ENCODE measurements at places on chromosomes 1 and 21.

DNA sequence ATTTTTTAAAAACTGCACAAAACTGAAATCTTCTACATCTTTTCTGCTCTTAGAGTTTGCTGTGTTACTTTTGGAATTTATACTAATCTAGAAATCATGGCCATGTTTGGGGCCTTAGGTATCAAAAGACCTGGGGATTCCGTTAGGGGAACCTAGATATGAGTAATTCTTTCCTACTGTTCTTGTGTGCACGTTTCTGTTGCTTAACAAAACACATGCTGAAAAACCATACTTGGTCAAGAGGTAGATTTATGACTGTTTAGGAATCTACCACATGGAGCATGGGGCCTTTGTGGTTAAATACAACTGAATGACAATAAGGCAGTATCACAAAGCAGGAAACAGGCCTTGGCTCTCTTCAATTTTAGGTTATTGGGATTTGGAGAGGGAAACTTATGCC is 291.9 kb upstream of the USP25 start:
- no peak for DNase-seq

- no peak for DNase-seq
These were observed 287.9 kb downstream of the PLPP3 start for GRCh38 chr1:56291374-56291919.

GRCh38 chr1:220991959-220992704 is 112.9 kb downstream of the HLX start:
- no peak for DNase-seq

- no peak for DNase-seq
These were observed 4.9 kb downstream of the CAMK2N1 start for GRCh38 chr1:20480951-20481617.

- no peak for DNase-seq
These were observed 4.4 kb upstream of the PALMD start for GRCh38 chr1:99641558-99641957.

- no peak for DNase-seq
These were observed 17.4 kb downstream of the TP53BP2 start for GRCh38 chr1:223828162-223828848.

DNA sequence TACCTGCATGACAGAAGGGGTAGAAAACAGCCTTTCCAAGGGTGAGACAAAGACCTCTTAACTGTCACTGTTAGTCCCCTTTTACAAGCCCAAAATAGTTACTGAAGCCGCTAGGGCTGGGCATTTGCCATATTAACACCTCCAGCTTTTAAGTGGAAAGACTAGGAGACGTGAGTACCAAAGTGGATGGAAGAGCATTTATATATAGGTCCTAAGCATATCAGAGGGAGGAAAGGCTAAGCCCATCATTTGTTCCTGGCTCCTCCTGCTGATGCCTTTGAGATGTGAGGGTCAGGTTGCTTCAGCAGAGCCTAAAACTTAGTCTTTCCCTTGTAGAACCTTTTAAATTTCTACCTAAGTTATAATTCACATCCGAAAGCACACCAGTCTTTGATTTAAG is 25.7 kb upstream of the APOBEC4 start:
- DNase-seq, result no peak

DNA sequence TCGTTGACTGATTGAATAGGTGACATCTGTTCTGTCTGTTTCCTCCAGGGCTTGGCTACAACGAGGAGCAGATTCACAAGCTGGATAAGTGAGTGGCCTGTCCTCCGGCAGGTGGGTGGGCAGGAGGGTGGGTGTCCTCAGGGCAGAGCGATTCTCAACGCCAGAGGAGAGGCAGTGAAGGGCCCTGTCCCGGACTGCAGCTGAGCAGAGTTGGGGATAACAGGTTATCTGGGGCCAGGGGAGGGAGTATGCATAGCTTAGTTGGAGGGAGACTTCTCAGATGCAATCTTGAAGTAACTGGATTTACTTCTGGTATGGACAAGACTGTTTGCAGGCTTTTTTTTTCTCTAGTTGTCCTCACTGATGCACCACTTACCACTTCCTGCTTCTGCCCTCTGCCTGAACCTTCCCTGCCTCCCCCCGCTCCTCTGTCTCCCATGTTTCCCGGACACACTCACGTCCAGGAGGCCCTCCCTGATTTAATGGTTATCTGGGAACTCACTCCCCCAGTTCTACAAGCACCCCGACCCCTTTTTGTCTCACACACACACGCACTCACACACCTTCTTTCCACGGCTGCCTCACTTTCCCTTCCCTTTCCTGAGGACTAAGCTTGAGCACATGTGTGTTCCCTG is 16.4 kb upstream of the RASSF5 start:
- no peak for DNase-seq

- no peak for DNase-seq
These were observed 24.8 kb downstream of the CCSAP start for GRCh38 chr1:229318056-229318455.

GRCh38 chr1:196677781-196678509 is 26.1 kb downstream of the CFH start:
- no peak for DNase-seq

DNA sequence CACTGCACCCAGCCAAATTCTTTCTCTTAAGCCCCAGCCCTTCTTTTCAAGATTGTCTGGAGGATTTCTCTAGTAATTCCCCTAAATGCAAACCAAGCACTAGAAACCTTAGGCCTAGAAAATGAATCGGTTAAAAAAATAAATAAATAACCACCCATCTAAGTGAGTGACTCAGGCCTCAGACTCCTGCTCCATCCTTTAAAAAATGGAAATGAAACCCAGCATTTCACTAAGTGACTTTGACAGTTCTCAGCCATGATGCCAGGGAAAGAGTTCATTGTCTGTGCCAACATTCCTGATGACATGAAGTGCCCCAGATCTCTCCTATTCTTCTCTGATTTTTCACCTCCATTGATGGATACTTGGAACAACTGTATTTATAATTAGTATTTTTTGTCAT is 415.2 kb upstream of the DAB1 start:
- no peak for DNase-seq

GRCh38 chr1:84689514-84690396 is 506 bp downstream of the SSX2IP start:
- no peak for DNase-seq

DNA sequence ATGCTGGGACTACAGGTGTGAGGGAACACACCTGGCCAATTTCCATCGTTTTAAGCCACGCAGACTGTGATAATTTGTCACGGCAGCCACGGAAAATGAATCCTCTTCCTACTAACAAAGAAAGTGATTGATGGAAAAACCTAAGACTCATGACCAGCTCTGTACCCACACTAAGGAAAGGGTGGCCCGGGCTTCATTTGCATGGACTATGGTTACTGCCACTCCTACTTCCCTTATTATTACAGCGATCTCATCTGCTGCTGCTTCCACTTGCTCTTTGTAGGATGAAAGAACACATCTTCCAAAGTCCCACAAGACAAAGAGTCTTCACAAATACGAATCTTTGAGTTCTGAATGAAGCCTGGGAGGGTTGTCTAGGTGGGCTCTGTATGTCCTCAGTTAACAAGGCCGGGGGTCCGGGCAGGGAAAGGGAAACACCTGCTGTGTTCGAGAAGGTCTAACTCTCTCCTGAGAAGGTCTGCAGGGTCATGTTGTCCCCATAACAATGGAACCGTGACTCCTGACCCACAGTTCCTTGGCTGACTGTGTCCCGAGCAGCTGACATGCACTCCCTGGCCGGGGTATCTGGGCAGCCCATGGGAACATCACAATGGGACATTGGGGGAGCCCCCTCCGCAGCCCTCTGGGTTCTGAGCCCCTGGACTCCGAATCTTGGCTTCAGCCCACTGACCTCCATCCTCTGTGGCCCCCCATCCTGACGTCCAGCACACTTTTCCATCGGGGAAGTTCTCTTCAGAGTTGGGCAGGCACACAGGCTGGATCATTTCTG is 13.3 kb upstream of the TFF1 start:
- no peak for DNase-seq
